ENCODE measurements at places on chromosomes 3 and 15. TPM values are rescaled to one million over a fixed set of nuclear protein-coding genes. Genes with fewer than 3 reads are reported as not detected.

GRCh38 chr3:21310161-21310560 lies 440.8 kb downstream of the ZNF385D start:
- no peak for DNase-seq

DNA sequence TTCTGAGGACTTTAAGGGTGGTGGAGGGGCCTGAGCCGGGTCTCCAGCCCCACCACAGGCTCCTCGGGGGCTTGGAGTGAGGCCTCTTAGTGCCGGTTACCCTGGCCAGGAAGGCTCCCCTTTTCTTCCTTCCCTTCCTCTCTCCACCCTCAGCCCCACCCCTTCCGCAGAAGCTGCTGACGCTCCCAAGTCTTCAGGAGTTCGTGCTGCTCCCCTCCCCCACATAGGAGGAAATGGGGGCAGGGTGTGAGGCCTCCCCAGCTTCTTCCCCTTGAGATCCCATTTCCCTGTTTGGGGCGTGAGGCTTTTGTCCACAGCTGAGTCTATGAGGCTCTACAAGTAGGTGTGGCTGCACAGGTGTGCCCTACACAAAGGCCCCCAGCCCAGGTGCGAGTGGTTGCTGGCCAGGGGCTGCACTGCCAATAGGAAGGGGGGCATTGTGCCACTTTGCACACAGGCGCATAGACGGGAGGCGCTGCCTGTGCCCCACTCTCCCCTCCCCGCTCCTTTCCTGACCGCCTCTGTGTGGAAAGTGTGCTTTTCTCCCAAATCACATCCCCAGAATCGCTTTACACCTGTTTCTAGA lies 915 bp upstream of the CALML4 start:
- no peak for DNase-seq

- no peak for DNase-seq
These were observed 24.3 kb downstream of the H1-8 start for GRCh38 chr3:129567176-129567705.

- no peak for DNase-seq
These were observed 16.4 kb upstream of the ST8SIA2 start for GRCh38 chr15:92377083-92377789.

DNA sequence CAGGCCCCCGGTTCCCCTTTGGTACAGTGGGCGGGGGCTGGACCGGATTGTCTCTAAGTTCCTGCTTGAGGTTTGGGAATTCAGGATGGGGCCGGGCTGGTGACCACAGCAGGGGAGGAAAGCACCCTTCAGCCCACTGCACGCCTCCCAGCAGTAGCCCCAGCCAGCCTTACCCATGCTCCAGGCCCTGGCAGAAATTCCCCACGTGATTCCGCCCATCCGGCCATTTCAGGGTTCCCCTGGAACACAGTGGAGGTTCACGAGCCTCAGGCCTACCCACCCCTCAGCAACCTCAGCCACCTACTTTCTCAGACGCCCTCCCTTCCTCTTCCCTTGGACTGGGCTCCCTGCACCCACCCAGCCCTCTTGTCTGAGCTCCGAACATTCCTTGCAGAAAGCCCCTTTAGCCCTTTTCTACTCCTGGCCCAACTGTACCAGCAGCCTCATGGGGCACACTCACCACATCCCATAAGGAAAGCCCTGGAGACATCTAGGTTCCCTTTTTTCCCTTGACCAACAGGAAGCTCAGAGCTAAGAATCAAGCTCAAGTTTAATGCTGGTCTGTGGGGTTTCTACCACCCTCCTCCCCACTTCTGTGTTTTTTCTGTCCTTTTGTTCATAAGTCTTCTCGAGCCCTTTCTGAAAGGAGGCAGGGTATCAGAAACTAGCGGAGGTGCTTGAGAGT lies 11.5 kb downstream of the ALS2CL start:
- DNase-seq, result no peak

DNA sequence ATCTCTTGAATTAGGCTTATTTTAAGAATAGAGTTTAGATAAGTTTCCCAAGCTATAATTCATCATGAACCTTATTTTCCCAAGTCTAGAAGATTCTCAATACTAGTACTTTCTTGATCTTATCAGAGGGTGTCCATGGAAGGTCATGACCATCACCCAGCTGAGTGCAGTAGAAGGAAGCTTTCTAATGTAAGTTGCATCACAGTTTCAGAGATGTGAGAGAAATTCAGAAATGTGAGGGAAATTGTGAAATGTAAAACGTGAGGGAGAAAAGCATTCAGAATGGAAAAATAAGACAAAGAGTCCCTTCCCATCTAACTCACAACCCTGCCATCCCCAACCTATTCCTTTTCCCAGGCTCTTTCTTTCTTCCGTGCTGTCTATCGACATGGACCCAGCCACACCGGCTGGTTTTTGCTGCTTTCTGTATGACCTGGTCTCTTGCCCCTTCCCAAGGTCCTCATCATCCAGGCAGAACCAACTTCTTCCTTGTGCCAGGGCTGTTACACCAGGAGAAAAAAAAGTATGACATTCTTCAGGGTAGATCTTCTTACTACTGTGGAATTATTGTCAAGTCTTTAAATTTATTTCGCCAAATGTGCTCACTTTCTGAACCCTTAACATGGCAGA lies 6.7 kb downstream of the CAPN3 start:
- DNase-seq, result no peak

GRCh38 chr15:65372787-65373067 lies 5.1 kb downstream of the IGDCC3 start:
- DNase-seq, result no peak

DNA sequence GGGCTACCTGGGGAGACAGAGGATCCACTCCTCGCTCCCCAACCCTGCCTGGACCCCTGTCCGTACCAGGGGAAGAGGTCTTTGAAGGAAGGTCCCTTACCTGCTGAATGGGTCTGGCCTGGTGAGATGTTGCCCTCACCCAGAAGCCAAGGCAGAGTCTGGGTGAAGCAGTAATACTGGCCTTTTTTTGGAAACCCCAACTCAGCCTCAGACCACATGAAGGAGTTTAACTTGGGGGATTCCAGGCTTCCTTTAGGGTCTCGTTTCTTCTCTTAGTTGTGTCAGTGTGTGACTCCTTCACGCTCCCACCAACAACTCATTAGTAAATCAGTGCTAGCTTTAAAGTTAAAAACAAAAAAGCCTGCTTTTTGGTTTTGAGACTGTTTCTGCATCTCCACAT lies 45.6 kb downstream of the RTP1 start:
- DNase-seq, result no peak

DNA sequence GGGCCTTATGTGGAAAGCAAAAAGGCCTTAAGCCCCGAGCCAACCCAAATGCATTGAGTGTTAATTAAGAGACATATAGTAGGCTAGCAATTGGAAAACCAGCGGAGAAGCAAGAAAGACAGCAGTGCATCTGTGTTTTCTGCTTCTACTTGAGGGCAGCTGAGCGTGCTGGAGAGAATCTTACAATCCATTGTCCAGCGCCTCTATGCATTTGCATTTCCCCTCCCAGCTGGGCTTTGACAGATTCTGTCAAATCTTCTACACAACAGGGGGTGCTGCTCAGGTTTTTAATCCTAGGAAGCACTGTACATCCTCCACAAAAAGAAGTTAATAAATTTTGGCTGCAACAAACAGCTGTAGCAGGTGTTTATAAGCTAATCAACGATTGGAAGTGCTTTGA lies 23.9 kb downstream of the SSR3 start:
- DNase-seq, result no peak

- no peak for DNase-seq
These were observed 200.3 kb downstream of the ZNF621 start for GRCh38 chr3:40725031-40725430.

DNA sequence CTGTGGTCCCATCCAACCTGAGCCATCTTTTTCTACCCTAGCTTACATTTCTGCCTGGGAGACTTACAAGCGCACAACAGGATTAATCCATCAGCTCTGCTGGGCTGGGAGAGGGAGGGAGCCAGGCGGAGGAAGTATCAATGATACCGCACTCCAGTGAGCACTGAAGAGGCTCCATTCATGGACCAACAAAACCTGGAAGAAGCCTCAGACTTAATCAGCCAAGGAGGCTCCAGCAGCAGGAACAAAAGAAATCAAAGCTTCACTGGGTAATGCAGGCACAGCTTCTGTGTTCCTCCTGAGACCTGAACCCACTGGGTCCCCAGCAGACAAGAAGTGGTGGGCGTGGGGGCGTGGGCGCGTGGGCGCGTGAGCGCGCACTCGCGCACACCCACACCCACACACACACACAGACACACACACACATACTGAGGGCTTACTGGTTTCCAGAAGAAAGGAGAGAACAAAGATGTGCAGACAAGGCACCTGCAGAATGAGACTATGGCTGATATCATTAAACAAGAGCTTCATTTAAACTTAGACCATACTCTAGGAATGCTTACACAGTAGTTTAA lies 87.0 kb upstream of the BOC start:
- DNase-seq, result no peak

DNA sequence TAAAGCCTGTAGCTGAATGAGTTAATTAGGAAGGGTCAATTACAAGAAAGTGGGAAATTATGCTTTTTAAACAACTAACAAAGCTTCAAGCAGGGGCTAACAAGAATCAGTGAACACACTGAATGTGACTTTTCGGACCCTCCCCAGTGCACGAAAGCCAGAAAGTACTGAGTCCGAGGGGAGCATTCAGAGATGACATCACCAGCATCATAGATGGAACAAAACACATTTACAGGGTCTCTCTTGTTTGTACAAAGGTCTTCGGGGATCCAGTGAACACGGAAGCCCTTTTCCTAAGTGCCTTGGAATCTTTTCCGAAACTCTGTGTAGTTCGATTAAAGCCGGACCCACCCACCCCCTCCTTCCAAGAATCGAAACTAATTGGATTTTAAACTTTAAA lies 829 bp downstream of the DCP1A start:
- DNase-seq, result no peak

- DNase-seq, result no peak
These were observed 58.1 kb upstream of the CD200R1L start for GRCh38 chr3:112904786-112905185.

- no peak for DNase-seq
These were observed 18.1 kb downstream of the MB21D2 start for GRCh38 chr3:192899540-192899982.

GRCh38 chr15:48528921-48529320 lies 116.6 kb downstream of the FBN1 start:
- DNase-seq, result no peak

- DNase-seq, result no peak
These were observed 105.7 kb downstream of the ZNF385D start for GRCh38 chr3:21645121-21645897.

ROBO1 gene
- total RNA-seq, result 12.5 TPM

GOLGA6L10 gene
- 3.8 TPM for total RNA-seq

EEF1AKMT4 gene
- total RNA-seq, result 1.8 TPM

LRTM1 gene
- not detected for total RNA-seq

TUSC7 gene
- not detected for total RNA-seq

PARP15 gene
- 61.9 TPM for total RNA-seq

ETFA gene
- 46.2 TPM for total RNA-seq

IL12A gene
- 1.0 TPM for total RNA-seq

Data from naive thymus-derived CD8-positive, alpha-beta T cell (primary cell).